ENCODE measurements at places on chromosomes 7 and 10. TPM values are rescaled to one million over a fixed set of nuclear protein-coding genes. Genes with fewer than 3 reads are reported as not detected.

The CALY gene
- total RNA-seq = not detected

The SPDYE1 gene
- not detected for total RNA-seq

The NFKB2 gene
- 17.2 TPM for total RNA-seq

The PHKG1 gene
- 0.59 TPM for total RNA-seq

The TMEM213 gene
- total RNA-seq = not detected

The TDRD1 gene
- total RNA-seq = not detected

The CYP51A1 gene
- 245 TPM for total RNA-seq

The MSS51 gene
- 0.59 TPM for total RNA-seq

- DNase-seq = no peak
Measured at GRCh38 chr10:117175215-117175900, 21.9 kb upstream of the KCNK18 start.

DNA sequence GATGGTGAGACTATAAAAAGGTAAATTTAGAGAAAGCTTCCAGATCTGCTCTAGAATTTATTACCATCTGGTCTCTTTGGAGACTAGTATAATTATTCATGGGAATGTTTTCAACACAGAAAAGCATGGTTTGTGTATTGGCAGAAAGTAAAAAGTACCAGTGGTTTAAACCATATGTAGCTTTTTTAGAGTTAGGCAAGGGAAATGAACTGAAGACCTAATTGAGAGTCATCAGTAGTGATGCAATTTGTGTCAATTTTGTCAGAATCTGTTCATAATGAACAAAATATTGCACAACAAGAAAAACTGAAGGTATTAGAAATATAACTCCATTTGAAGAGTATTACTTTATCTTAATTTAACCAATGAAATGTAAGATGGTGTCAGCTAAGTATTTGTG lies 181.4 kb downstream of the ADK start:
- DNase-seq = no peak

DNA sequence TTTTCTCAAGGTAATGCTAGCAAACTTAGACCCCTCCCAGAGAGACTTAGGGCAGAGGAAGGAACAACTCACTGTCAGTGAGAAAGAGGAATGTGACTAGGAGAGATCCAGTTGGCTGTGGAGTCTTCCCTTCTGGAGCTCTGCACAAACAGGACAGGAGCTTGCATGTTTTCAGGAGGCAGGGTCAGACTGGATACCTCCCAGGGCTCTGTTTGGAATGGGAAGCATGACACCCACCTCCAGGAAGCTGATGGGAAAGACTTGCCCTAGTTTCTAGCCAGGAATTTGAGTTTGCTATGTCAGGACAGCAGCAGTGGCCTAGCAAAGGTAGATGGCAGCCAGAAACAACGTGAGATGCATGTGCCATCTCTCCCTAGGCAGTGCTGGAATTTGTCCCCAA lies 40.6 kb downstream of the GHRHR start:
- no peak for DNase-seq

DNA sequence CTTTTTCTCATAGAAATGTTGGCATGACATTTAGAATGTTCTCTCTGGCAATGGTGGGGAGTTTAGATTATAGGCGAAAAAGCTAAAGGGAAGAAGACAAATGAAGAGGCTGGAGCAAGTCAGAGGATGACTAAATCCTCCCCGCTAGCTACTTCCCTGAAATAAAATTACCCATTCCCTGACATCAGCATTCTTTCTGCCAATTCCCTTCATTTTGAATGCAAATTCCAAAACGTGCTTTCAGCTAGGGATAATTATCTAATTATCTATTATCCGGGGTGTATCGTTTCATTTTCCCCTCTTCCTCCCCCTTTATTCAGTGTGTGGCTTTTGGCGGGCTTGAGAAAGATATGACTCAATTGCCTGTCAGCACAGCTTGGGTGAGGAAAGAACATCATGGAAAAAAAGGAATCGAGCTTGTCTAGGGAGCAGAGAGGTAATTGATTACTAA lies 672.3 kb downstream of the TNS3 start:
- no peak for DNase-seq

DNA sequence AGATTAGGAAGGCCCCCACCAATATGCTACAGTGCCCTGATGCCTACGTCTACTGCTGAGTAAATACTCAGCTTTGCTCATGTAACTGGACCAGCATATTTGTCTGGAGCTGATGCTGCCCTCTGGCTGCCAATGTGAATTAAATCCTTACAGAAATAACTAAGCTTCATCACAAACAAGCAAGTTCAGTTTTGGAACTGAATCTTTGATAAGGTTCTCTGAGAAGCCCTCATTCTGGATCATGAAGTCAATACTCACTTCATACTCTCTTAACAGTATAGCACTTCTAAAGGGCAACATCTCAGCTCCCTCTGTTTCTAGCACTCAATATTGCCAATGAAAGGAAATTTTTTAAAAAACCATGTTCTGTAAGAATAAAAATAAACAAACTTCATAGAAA lies 246.7 kb downstream of the ETV1 start:
- no peak for DNase-seq

DNA sequence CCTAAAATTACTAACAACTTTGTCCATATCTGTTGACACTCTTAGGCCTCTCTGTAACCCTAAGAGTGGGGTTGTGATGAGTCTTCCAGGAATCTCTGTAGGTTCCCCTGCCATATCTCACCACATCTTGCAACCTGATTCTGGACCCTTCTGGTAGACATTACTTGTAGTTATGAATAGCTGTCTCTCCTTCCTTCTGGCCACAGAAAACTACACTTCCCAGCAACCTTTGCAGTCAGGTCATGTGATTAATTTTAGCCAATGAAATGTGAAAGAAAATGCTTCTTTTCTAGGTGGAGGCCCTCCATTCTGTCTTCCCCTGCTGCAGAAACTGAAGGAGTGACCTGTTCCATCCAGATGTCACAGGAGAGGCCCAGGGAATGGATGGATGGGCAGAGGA lies 147.6 kb upstream of the AOAH start:
- no peak for DNase-seq

Measured in pulmonary artery endothelial cell (primary cell).